ENCODE measurements at places on chromosomes 2 and 18.

GRCh38 chr2:201203916-201204654 is 21.1 kb downstream of the CASP10 start:
- DNase-seq: peak; percentile 67

DNA sequence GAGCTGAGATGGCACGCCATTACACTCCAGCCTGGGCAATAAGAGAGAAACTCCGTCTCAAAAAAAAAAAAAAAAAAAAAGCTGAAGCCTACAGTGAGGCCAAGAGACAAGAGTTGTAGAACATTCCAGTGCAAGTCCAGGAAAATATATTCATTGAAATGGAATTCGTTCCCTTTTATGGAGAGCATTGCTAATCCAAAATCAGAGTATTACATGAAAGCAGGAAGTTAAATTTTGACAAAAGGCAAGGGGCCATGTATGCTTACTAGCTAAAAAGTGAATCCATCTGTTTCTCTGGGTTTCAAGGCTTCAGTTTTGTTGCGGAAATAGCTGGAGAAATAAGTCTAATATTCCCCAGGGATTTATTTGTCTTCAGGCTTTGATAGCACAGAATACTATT is 471.7 kb downstream of the THSD7B start:
- peak; percentile 62 for DNase-seq

DNA sequence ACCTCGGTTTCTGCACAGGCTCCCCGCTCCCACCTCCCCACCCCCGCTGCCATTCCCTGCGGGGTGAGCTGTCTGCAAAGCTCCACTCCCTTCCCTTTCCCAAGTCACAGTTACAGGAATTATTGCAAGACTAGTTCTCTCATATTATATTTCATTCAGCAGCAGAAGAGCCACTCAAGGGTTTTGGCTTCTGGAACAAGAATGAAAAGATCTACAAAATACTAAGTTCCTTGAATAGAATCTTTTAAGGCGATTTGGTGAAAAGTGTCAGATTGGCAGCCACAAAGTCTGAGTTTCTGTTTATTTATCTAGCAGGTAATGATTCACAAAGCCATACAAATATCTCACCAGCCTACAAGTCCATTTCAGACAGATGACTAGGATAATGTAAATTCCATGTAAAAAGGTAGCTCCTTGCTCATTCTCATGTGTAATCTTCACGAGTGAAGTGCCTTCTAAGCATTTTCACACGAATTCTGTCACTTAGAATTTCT is 221.9 kb upstream of the RBBP8 start:
- no peak for DNase-seq

GRCh38 chr2:11870584-11870983 is 124.2 kb downstream of the LPIN1 start:
- DNase-seq: no peak

- no peak for DNase-seq
These were observed 2.9 kb upstream of the RBBP8 start for GRCh38 chr18:22930089-22930713.

- DNase-seq: no peak
These were observed 161.5 kb downstream of the TGIF1 start for GRCh38 chr18:3611313-3612090.

- DNase-seq: no peak
These were observed 779.5 kb upstream of the LRRTM1 start for GRCh38 chr2:81084101-81084500.

DNA sequence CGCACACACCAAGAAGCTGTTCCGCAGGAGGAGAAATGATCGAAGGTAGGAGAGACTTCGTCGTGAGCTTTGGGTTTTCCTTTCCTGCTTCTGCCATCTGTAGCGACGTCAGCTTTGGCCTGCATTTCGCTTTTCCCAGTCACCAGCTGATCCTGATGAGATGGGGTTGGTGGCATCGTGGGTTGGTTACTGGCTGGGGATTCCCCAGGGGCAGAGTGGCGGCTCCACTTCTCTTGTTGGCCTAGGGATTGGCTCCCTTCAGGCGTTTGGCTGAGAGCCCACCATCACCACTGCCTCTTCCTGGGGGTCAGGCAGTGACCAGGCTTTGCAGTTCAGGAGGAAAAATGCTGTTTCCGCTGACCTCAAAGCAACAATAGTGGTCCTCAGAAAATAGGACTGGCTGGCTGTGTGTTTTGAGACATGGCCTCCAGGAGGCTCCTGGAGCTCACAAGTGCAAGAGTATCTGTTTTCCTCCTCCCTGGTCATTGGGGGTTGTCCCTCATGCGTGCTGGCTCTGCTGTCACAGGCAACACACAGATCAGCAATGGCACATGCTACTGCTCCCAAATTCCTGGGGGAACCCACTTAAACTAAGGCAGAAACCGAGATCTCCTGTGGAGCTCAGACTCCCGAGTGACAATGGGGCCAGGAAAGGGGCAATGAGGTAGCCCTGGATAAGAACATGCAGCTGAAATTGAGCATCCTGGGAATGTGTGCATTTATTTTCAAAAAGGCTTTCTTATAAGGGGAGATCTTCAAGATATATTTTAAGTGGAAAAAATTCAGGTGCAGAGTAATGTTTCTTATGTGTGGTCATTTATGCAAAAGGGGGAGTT is 173.0 kb downstream of the CTIF start:
- DNase-seq: no peak

GRCh38 chr2:170276925-170277629 is 99.1 kb downstream of the MYO3B start:
- DNase-seq: no peak

DNA sequence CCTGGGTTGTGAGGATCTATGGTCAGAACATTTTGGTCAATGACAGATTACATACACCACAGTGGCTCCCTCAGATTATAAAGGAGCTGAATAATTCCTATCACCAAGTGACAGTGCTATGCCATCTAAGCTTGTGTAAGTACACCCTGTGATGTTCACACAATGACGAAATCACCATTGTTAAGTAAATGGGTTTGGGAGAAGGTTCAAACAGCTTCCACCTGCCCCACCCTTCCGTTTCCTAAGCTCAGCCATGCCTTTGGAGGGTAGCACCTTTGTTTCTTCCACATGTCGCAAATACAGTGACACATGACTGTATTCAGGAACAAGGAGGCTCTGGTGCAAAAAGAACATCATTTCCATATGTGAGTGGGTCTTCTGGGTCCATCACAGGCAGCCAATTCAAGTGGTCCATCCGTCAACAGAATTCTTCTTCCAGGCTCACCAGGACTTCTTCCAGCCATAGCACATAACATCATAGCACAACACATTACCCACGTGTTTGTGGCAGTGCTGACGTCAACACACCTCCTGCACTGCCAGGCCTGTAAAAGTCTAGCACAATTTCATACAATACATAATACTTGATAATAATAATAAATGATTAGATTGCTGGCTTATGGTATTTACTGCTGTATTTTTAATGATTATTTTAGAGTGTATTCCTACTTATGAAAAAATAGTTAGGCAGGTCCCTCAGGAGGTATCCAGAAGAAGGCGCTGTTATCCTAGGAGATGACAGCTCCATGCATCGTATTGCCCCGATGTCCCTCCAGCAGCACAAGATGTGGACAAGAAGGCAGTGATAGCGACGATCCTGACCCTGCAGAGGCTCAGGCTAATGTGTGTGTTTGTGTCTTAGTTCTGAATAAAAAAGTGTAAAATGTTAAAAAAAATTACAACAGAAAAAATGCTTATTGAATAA is 264.8 kb downstream of the ANAPC1 start:
- DNase-seq: no peak

- no peak for DNase-seq
These were observed 1324.6 kb upstream of the NRXN1 start for GRCh38 chr2:52356556-52356955.

- no peak for DNase-seq
These were observed 54.4 kb downstream of the CRIM1 start for GRCh38 chr2:36409935-36410334.

DNA sequence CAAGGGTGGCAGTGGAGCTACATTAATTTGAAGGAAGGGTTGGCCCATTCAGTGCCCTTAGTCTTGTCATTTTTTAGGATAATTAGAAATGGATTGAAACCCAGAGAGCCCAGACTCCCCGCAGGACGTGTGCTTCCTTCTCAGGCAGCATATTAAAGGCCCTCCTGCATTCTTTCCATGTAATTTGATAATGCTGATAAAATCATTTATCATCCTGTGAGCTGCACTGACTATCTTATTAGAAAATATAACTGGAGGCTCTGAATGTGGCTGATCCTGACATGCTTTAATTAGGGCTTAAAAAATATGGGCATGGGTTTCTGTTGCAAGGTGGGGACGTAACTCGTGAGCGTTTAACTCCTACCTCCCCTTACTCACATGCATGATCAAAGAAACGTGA is 148.1 kb downstream of the ACKR3 start:
- DNase-seq: no peak

DNA sequence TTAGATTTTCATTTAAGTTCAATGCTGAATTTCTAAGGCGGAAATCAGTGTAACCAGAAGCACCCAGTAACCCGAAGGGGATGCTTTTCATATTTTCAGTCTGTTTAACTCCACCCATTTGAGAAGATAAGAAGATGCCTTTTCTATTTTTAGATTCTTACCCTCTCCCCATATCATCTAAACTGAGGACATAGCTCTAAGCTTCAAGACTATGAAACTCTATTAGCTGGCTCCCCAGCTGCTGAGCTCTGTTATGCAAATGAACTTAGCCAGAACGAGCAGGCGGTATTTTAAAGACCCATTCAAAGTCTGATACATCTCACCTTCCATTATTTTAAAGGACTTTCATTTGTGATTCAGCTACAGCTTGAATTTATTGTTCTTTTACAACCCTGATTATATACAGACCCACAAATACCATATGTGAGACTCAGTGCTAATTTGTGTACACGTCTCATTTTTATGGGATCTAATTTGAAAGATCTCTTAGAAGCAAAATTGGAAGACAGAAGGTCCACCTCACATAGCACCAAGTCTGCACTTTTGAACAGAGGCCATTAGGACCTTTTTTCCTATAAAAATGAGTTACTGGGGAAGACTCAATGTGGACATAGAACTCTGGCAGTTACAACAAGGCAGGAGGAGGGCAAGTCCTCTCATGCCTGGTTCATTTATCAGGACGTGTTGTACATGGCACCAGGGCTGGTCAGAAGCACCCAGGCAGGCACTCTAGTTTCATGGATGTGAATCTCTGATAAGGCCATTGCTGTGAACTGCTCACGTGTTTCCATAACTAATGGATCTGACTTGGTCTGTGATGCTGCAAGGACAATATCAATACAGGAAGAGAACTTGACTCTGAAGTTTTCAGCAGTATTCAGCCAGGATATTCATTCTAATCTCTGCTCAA is 16.3 kb downstream of the CDC42EP3 start:
- no peak for DNase-seq

DNA sequence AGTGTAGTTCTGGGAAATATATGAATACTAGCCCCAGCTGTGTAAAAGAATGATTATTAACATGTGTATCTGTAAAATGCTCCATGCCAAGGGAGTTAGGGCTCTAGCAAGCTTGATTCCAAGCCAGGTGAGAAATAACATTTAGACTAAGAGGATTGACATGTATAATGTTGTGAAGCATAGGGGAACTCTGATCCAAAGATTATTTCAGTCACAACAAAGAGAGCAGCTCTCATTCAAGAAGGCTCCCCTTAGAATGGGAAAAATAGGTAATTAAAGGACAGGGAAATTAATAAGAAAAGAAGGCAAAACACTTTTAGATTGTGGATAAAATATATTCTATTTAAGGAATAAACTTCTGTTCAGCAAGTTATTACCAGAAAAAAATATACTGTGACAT is 347.3 kb upstream of the CDH7 start:
- no peak for DNase-seq

GRCh38 chr2:215218587-215219577 is 80.5 kb upstream of the ABCA12 start:
- DNase-seq: no peak

GRCh38 chr2:147863835-147864234 is 19.0 kb downstream of the ACVR2A start:
- no peak for DNase-seq
